WTC11 (cell line): ENCODE measurements at places on chromosomes 2 and 18.

GRCh38 chr18:63097178-63097577 lies 222.4 kb downstream of the BCL2 start:
- no peak for DNase-seq

- no peak for DNase-seq
Measured at GRCh38 chr2:54015798-54016699, 45.3 kb upstream of the PSME4 start.

DNA sequence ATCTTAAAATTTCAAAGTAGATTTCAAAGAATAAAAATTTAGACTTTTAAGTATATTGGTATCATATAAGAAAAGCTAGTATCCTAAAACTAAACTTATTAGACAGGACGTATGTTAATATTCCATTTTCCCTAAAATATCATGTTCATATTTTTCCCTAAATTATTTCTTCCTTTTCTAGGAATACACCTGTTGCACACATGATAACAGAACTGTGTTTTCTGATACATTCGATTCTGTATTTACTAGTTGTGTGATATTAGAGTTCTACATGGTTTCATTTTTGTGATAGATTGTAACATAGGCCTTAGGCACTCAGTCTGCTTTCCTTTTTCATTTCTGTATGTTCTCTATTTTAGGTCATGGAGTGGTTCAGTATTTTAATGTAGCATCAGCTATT lies 10.9 kb downstream of the RBM45 start:
- no peak for DNase-seq

DNA sequence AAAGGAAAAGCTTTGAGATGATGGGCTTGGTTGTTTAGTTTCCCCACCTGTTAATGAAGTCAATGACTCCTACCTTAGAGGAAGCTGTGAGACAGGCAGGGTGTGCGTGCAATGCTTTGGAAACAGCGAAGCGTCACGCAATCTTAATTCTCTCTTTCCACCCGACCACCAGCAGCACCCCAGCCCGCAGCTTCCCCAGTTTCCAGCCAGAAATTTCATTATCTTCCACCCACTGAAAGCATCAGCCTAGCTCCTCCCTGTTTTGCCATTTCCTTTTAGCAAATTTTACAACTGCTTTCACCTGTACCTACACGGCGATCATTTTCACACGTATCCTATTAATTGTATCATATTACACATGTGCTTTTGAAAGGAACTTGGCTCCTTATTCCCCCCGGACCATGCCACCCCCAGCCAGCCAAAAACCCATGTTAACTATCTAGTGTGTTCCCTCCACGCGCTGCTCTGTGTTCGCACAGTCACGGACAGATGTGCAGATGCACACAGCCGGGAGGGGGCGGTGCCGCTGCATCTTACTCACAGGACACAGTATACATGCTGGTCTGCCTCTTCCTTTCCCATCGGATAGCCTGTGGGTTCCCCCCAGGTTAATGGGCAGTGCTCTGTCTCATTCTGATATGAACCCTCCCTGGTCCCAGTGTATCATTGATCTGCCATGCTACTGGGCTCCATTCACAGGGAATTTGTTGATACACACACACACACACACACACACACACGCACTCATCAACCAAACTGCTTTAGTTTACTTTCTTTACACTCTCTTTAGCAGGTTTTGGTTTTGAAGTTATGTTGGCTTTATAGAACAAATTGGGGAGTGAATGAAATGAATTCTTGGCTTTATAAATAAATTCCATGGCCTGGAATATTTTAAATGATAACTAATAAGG lies 22.4 kb downstream of the CYP27C1 start:
- DNase-seq, result peak; percentile 82

- DNase-seq, result peak; percentile 47
Measured at GRCh38 chr2:102301867-102302362, 9.4 kb upstream of the IL1RL1 start.

DNA sequence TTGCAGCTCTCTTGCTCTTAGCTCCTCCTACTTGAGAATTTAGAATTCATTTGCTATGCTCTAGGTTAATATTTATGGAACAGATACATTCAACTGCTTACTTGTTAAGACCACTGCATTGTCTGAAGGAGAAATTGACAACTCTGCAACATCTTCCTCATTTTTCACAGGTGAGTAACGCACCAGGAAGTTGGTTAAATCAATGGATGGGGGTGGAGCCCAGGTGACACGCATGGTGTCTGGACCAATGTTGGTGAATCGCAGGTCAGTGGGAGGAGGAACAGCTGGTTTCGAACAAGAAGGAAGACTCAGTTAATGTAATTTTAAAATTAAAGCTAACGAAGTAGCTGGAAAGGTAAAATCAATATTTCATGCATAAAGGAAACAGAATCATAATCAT lies 44.3 kb downstream of the FN1 start:
- DNase-seq, result no peak

GRCh38 chr2:160646684-160647444 lies 153.3 kb upstream of the RBMS1 start:
- no peak for DNase-seq

DNA sequence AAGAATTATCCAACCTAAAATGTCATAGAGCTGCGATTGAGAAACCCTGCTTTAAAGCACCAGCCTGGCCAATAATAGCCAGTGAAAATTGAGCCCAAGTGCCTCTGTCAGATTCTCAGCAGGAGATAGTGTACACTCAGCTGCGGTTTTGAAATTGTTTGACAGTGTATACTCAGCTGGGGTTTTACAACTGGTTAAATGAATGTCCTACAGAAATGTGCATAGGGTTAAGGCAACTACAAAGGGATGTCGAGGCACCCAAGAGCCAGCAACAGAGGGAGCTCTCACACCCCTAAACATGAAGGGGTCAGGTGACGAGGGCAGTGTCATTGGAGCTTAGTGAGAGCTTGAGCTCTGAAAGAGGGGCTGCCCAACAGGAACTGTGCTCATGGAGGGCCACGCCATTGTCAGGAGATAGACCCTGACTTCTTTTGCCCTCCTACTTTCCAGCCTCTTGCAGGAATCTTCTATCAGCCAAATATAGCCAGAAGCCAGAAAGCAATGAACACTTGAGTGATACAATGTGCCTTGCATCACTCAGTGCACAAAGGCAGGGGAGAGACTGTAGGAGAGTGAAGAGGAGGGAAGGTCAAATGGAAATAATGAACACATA lies 15.1 kb downstream of the ACTG2 start:
- DNase-seq, result peak; percentile 58

DNA sequence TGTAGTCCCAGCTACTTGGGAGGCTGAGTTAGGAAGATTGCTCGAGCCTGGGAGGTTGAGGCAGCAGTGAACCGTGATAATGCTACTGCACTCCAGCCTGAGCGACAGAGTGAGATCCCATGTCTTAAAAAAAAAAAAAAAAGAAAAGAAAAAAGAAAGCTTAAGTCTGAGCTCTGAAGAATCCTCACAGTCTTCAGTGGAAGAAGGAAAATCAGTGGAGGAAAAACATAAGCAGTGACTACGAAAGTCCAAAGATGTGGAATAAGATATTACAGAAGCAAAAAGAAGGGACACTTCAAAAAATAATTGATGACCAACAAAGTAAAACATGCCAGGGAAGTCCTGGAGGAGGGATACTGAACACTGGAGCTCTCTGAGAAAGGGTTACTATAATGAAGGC lies 2.8 kb upstream of the PCGF1 start:
- no peak for DNase-seq

DNA sequence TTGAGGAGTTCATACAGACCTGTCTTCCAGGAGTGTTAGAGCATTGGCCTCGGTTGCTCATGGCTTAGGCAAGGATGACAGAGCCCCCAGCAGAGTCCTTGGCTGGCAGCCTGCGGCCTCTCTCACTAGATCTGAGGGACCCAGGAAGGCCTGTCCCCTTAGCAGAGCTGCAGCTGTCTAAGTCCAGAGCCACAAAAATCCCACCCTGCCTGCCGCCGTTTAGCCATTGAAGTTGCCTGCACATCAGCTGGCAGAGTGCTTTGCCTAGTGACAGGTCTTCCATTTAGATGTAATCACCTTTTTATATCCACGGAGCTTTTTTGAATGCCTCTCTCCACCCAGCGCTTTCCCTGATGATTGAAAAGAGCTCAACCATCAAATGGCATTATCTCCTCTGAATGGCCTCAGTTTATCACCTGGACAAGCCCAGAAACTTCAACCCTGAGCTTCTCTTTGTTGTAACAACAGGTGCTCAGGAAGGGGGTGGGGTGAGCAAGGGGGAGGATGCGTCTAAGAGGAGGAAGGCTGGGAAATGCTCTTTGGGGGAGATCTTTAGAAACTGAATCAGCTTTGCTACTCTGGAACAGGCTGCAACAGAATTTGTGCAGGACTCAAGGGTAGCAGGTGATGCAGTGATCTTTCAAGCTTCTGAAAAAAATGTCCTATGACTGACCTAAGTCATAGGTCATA lies 71.9 kb downstream of the TNP1 start:
- DNase-seq, result no peak

DNA sequence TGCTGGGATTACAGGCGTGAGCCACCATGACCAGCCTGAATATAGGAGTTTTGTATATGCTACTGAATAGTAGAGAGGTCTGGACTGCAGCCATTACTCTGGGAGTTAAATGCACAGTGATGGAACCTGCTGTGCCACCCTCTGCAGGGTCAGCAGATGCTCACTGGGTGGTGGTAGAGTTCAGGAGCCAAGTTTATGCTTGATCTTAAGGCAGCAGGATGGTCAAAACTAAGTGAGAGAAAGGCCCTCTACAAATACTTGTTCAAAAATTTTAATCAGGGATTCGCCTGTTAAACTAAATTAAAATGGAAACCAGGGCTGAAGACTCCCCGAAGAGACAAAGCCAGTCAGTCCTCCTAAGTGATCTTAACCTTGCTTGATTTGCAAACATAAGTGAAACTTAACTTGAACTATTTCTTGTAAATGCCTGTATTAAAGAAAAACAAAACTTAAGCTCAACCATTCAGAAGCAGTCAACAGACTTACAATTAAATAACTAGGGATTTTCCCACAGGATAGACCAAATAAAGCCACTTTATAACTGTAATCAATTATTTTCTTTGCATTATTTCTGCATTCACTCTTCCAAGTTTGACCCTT lies 4.2 kb upstream of the WDFY1 start:
- DNase-seq, result no peak

DNA sequence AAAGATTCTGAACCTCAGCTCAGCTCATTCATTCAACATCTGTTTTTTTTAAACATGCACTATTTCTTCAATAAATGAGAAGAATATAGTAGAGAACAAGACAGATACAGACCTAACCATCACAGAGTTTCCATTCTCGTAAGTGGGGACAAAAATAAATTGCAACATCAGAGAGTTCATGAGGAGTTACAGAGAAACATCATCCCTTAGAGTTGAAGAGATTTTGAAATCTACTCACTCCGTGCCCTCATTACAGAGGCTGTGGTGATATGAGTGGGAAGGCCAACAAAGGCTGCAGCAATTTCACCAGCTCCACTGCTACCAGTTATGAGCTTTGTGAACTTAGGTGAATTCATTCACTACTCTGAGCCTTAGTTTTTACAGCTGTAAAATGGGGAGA lies 399.3 kb downstream of the BCL11A start:
- no peak for DNase-seq

DNA sequence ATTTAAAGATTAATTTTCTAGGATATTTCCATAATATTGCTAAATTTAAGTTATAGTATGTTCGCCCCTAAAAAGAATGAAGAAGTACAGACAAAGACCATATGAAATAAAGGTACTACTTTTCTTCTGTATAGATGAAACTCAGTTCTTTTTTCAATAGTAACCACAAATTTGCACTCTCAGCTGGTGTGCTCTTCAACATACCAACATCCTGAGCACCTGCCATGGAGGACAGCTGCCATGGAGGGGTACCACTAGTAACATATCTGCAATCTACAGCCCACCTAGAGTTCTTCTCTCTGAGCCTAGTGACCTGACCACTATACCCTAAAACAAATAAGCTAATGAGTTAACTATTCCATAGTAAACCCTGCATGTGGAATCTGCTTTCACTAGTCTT lies 36.8 kb upstream of the ERCC3 start:
- no peak for DNase-seq

DNA sequence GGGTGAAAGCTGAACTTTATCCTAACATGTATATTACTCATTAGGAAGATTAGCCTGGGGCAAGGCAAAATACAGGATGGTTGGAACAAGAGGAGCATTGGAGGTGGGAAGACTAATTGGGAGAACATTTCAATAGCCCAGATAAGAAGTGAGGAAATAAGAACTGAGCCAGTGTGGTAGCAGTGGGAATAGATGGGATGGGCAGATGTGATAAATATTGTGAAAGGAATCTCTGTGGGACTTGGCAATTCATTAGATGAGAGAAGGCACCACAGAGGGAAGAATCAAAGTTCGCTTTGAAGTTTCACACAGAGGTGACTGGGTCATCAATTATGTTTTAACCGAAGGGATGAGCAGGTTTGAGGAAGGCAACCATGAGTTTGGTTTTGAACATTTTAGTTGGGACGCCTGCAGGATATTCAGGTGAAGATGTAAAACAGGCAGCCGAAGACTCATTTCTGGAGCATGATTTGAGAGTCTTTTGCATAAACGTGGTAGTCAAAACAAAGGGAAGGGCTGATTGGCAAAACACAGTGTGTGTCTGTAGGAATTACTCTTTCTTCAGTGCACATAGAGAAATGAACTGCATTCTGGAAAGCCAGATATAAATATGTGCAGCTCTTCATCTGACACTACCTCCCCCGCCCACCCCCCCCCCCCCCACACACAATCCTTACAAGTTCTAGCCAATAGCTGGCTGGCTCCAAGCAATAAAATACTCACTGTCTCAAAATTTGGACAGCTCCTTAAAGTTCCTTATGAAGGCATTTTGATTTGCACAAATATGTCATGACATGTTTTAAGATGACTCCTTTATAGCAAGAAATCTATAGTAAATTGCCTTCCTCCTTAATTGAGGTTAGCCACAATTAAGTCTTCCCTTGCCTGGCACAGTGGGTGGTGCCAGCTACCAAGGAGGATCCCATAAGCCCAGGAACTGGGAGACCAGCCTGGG lies 1.9 kb upstream of the SLC1A4 start:
- DNase-seq, result no peak

DNA sequence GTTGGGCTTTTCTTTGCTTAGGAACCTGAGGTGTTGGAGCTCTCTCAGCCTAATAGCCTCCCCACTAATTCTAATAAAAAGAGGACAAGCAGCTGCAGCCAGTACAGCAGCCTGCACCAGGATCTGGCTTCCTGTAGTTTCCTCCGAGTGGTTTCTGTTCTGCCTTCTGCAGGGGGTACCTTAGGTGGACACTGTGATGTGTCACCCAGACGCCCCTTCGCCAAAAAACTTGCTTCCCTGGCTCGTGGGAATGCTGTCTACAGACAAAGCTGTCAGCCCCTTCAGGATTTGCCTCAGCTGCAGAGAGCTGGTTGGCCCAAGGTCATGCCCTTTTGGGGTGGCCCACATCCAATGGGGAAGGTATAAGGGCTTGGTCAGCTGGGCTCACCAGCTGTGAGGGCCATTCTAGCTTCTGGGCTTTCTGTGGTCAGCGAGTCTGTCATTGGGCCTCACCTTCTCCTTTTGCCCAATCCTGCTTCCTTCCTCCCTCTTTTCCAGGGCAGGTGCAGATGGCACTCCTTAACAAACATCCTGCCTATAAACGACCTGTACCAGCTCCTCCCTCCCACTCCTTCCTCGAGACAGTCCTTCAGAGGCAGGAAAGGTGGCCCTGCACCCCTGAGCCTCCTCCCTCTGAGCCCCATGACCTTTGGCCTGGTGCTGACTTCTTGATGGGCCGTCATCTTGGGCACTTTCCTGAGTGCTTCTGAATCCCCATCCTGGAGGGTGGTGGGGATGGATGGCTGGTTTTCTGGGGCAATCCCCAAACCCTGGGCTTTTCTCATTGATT lies 44.0 kb upstream of the ROCK2 start:
- no peak for DNase-seq

- DNase-seq, result no peak
Measured at GRCh38 chr18:68766433-68766832, 31.4 kb upstream of the CCDC102B start.

- peak; percentile 80 for DNase-seq
Measured at GRCh38 chr18:54828281-54828881, at the start of gene RAB27B. RAB27B (plus strand) TSS chr18:54828477; CDS start chr18:54877586, 49,109 bp downstream.

- DNase-seq, result no peak
Measured at GRCh38 chr2:149616681-149617456, 29.3 kb upstream of the MMADHC start.
